Esophagus squamous epithelium (tissue), 5 donors: ENCODE measurements at places on chromosomes 7 and 10.

DNA sequence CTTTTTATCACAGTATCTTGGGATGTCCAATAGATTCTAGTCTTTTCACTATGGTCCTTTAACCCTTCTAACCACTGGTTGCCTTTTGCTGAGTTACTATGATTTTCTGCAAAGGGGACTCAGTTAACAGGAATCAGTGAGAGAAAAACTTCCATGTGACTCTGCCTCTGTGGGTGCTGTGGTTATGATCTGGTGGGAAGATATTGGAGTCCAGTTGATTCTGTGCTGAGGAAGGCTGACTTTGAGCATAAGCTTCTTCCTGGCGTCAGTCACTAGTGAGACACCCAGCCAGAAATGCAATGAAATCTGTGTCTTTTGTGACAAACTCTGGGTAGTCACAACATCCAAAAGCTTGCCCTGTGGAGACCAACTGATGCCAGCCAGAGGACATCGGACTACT is 648.0 kb downstream of the SUGCT start:
- H3K4me3 ChIP-seq: no peak overlapping the region
- H3K27me3 ChIP-seq: no peaks in the 10 kb centered on the region
- no peak for DNase-seq
- H3K27ac ChIP-seq: no peak overlapping the region

GRCh38 chr10:24453404-24453830 is 244.5 kb downstream of the KIAA1217 start:
- H3K36me3 ChIP-seq: no peaks in the 10 kb centered on the region
- DNase-seq: no peak
- no peaks in the 10 kb centered on the region for H3K27me3 ChIP-seq
- H3K4me3 ChIP-seq: no peak overlapping the region
- H3K4me1 ChIP-seq: peaks cover 21% of the 10 kb centered on the region

DNA sequence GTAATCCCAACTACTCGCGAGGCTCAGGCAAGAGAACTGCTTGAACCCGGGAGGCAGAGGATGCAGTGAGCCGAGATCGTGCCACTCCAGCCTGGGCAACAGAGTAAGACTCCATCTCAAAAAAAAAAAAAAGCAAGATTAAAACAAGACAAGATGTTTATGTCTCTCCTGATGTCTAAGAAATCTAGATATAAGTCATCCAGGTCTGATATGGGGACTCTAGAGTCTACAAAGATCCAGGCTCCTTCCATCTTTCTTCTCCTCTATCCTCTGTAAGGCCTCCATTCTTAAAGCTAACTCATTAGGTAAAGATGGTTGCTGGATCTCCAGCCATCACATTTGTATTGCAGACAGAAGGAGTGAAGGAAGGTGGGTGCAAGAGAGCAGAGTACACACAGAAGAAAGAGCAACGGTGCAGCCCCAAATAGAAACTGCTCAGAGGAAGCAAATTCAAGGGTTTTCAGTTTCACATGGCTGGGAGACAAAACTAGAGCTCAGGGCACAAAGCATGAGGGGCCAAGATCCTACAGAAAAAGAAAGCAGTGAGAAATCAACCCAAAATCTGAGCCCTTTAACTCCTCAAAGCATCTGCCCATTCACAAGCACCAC is 57.6 kb downstream of the USP6NL start:
- H3K27me3 ChIP-seq: no peaks in the 10 kb centered on the region
- no peak overlapping the region for H3K4me3 ChIP-seq
- no peaks in the 10 kb centered on the region for H3K36me3 ChIP-seq
- no peak overlapping the region for H3K27ac ChIP-seq
- no peaks in the 10 kb centered on the region for H3K4me1 ChIP-seq
- no peak for DNase-seq

GRCh38 chr10:32982911-32983909 is 25.2 kb upstream of the ITGB1 start:
- H3K4me3 ChIP-seq: no peak overlapping the region
- peaks cover 38% of the 10 kb centered on the region for H3K4me1 ChIP-seq
- H3K27me3 ChIP-seq: no peaks in the 10 kb centered on the region
- H3K36me3 ChIP-seq: no peaks in the 10 kb centered on the region
- DNase-seq: no peak

GRCh38 chr10:71964743-71965515 is 734 bp downstream of the CHST3 start:
- peaks cover 85% of the 10 kb centered on the region for H3K4me1 ChIP-seq
- H3K36me3 ChIP-seq: no peaks in the 10 kb centered on the region
- H3K27me3 ChIP-seq: no peaks in the 10 kb centered on the region

DNA sequence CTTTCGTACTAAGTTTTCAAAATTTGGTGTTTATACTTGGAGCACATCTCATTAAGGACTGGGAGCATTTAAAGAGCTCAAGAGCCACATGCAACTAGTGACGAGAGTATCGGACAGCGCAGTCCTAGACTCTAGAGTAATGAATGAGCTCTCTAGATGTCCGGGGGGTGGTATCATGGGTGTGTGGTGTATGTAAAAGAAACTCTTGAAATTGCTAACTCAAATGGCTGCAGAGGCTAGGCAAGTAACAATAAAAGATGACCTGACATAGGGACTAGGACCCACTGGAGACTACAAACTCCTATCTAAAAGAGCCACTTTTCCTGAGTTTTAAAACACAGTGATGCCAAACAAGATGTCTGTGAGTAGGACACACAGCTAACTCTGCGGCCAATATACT is 14.0 kb downstream of the MYOZ1 start:
- H3K27me3 ChIP-seq: no peaks in the 10 kb centered on the region
- H3K4me1 ChIP-seq: peaks cover 37% of the 10 kb centered on the region
- H3K27ac ChIP-seq: no peak overlapping the region

- no peaks in the 10 kb centered on the region for H3K27me3 ChIP-seq
- H3K4me1 ChIP-seq: peaks cover 16% of the 10 kb centered on the region
- H3K4me3 ChIP-seq: peak within 1 kb of the TSS; percentile 70
- peaks cover 24% of the 10 kb centered on the region for H3K36me3 ChIP-seq
- no peak for DNase-seq
These were observed at the start of gene KLF6 for GRCh38 chr10:3784510-3785250. TSS of gene KLF6 (minus strand) at chr10:3785209. CDS start at chr10:3785014, 195 bp downstream.

GRCh38 chr10:48568131-48568530 is 36.7 kb downstream of the ARHGAP22 start:
- no peak for DNase-seq
- no peak overlapping the region for H3K4me3 ChIP-seq
- no peaks in the 10 kb centered on the region for H3K27me3 ChIP-seq
- H3K27ac ChIP-seq: no peak overlapping the region
- no peaks in the 10 kb centered on the region for H3K36me3 ChIP-seq

GRCh38 chr10:45442251-45442650 is 68.2 kb downstream of the ALOX5 start:
- no peak for DNase-seq
- no peaks in the 10 kb centered on the region for H3K27me3 ChIP-seq
- H3K36me3 ChIP-seq: no peaks in the 10 kb centered on the region
- no peak overlapping the region for H3K27ac ChIP-seq

DNA sequence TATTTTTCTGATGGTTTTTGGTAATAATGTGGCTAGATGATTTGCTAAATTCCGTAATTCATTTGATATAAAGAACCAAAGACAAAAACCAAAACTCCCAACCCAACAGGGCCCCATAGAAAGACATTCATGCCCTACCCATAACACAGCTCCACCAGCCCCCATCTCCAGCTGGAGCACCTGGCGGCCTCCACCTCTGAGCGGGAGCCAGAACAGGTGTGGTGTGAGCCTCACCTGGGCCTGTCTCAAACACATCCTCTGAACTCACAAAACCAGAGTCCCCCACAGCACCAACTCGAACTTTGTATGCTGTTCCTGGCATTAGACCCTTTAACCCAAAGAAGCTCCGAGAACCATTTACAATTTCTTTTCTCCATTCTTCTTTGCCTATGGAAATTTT is 36.5 kb upstream of the LAMB4 start:
- H3K27ac ChIP-seq: no peak overlapping the region
- no peak overlapping the region for H3K4me3 ChIP-seq
- H3K36me3 ChIP-seq: no peaks in the 10 kb centered on the region
- no peak for DNase-seq
- H3K4me1 ChIP-seq: no peaks in the 10 kb centered on the region
- no peaks in the 10 kb centered on the region for H3K27me3 ChIP-seq

GRCh38 chr10:28411648-28412047 is 108.8 kb upstream of the MPP7 start:
- no peaks in the 10 kb centered on the region for H3K36me3 ChIP-seq
- H3K4me1 ChIP-seq: no peaks in the 10 kb centered on the region
- no peak for DNase-seq
- no peaks in the 10 kb centered on the region for H3K27me3 ChIP-seq

DNA sequence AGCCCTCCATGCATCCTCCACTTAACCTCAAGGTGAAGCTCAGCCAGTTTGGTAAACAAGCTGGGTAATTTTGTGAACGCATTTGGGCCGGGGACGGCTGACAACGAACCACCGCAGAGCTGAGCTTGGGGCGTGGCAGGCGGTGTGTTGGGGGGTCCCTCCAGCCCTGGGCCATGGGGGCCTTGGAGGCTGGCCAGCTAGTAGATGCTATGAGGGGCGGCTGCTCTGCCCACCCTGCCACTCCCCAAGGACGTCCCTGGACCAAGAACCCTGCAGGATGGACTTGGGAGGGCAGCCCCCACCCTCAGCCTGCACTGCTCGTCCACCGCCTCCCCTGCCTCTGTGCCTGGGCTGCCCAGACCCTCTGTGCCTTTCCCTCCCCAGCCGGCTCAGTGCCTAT is 12.0 kb upstream of the SCART1 start:
- H3K4me1 ChIP-seq: no peaks in the 10 kb centered on the region
- DNase-seq: no peak
- H3K27me3 ChIP-seq: no peaks in the 10 kb centered on the region
- H3K36me3 ChIP-seq: no peaks in the 10 kb centered on the region

GRCh38 chr7:102081244-102081627 is 205.4 kb upstream of the SH2B2 start:
- no peak overlapping the region for H3K27ac ChIP-seq
- H3K36me3 ChIP-seq: no peaks in the 10 kb centered on the region
- no peaks in the 10 kb centered on the region for H3K4me1 ChIP-seq
- no peak for DNase-seq
- H3K27me3 ChIP-seq: no peaks in the 10 kb centered on the region

- H3K27me3 ChIP-seq: no peaks in the 10 kb centered on the region
- no peak for DNase-seq
- H3K4me1 ChIP-seq: no peaks in the 10 kb centered on the region
- no peaks in the 10 kb centered on the region for H3K36me3 ChIP-seq
- no peak overlapping the region for H3K4me3 ChIP-seq
- no peak overlapping the region for H3K27ac ChIP-seq
These were observed 138.2 kb upstream of the PLPP4 start for GRCh38 chr10:120318862-120319261.

- H3K27me3 ChIP-seq: no peaks in the 10 kb centered on the region
- H3K4me3 ChIP-seq: no peak overlapping the region
- H3K36me3 ChIP-seq: no peaks in the 10 kb centered on the region
- no peak overlapping the region for H3K27ac ChIP-seq
These were observed 2.3 kb upstream of the CUZD1 start for GRCh38 chr10:122847782-122848604.

GRCh38 chr10:85609509-85609908 is 757.1 kb downstream of the GRID1 start:
- no peak for DNase-seq
- no peaks in the 10 kb centered on the region for H3K4me1 ChIP-seq

DNA sequence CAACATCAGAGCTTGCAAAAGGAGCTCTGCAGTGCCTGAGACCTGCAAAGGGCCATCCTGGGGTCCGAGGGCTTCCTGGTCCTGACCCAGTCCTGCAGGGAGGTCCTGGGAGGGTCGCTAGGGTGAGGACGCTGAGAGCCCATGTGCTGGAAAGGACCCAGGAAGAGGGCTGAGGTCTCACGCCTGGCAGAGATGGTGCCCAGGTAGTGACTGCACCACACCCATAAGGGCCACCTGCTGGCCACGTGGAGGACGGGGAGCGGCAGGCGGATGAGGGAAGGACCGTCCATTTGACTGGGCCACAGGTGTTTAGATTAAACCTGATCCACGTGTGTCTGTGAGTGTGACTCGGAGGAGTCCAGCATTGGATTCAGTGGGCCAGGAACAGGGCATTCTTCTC is 392.8 kb downstream of the DNAJB6 start:
- H3K27ac ChIP-seq: no peak overlapping the region
- no peak overlapping the region for H3K4me3 ChIP-seq
- no peaks in the 10 kb centered on the region for H3K27me3 ChIP-seq
- H3K36me3 ChIP-seq: no peaks in the 10 kb centered on the region

DNA sequence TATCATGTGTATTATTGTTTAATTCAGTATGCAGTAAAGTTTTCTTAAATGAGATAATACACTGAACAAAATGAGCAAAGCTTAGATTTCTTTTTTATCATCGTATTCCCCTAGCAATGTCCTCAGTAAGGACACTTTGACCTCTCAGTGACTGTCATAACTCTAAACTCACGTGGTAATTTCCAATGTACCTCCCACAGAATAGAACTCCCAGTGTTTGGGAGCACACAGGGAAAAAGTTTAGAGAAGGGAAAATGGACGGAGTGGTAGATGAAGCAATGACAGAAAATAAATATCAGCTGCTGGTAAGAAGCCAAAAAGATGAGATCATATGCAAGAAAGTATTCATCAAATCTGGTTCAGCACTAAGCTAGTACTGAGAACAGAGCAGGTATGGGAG is 758.6 kb upstream of the KCND2 start:
- no peak for DNase-seq
- no peak overlapping the region for H3K27ac ChIP-seq
- H3K36me3 ChIP-seq: no peaks in the 10 kb centered on the region
- no peaks in the 10 kb centered on the region for H3K27me3 ChIP-seq
- no peaks in the 10 kb centered on the region for H3K4me1 ChIP-seq

- DNase-seq: no peak
- H3K27ac ChIP-seq: no peak overlapping the region
- H3K4me1 ChIP-seq: peaks cover 38% of the 10 kb centered on the region
- H3K27me3 ChIP-seq: peaks cover 98% of the 10 kb centered on the region
- H3K36me3 ChIP-seq: no peaks in the 10 kb centered on the region
- H3K4me3 ChIP-seq: no peak overlapping the region
These were observed 6.4 kb upstream of the SPAG6 start for GRCh38 chr10:22338931-22339330.

DNA sequence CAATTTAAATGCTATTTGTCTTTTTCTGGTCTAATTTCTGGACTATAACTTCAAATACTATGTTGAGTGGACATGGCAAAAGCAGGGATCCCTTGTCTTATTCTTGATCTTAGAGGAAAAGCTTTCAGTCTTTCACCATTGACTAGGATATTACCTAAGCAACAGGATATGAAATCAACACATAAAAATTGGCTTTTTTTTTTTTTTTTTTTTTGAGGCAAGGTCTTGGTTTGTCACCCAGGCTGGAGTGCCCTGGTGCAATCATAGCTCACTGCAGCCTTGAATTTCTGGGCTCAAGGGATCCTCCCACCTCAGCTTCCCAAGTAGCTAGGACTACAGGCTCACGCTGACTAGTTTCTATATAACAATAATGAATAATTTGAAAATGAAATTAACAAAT is 90.8 kb downstream of the JMJD1C start:
- H3K27ac ChIP-seq: no peak overlapping the region
- no peaks in the 10 kb centered on the region for H3K27me3 ChIP-seq
- no peak overlapping the region for H3K4me3 ChIP-seq
- no peak for DNase-seq

DNA sequence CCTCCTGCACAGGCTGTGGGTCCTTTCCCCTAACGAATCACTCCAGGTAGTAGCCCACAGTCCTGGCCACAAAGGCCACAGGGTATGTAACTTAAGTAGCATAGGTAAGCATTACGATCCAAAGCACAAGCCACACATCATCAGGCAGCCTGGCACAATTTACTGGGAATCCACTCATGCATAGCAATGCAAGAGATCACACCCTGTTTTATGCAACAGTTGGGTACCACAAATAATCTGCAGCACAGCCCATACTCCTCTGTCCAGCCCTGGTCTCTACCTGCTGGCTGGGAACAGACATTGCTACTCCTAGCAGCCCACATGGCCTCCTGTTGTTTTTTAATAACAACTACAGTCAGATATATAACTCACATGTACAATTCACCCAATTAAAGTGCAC is 34.3 kb downstream of the SRPK2 start:
- peaks cover 52% of the 10 kb centered on the region for H3K4me1 ChIP-seq
- H3K27ac ChIP-seq: no peak overlapping the region
- H3K36me3 ChIP-seq: no peaks in the 10 kb centered on the region
- DNase-seq: no peak
- no peak overlapping the region for H3K4me3 ChIP-seq
- H3K27me3 ChIP-seq: no peaks in the 10 kb centered on the region
